Activated CD8-positive, alpha-beta memory T cell treated with anti-CD3 and anti-CD28 coated beads for 1 hour (primary cell): ENCODE measurements at places on chromosomes 5 and 9.
A peak's percentile ranks its signal among the peaks of the same experiment; 100 is the strongest.

DNA sequence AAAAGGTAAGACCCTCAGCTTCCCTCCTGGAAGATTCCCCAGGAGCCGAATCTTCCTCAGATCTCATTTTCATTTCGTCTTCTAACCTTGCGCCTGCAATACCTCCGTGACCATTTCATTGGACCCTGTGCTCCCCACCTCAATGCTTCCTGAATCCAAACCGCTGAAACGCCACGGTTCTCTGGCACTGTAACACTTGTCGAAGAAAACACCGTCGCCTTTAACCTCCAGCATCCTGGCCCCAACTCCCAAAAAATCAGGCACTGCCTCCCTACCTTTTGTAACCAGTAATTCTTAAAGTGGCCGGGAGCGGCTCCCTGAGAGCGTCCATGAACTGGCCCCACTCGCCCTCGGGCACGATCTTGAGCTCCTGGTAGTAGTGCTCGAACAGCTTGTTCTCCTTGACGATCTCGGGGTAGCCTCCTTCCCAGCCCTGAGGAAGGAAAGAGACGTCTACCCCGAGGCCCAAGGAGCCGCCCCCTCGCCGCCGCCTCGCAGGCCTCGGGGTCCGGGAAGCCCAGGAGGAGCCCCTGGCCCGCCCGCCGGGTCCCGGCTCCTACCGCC lies 438 bp downstream of the NSUN2 start:
- no peak for DNase-seq

- DNase-seq: no peak
Measured at GRCh38 chr9:101176384-101176783, 147.9 kb downstream of the PLPPR1 start.

DNA sequence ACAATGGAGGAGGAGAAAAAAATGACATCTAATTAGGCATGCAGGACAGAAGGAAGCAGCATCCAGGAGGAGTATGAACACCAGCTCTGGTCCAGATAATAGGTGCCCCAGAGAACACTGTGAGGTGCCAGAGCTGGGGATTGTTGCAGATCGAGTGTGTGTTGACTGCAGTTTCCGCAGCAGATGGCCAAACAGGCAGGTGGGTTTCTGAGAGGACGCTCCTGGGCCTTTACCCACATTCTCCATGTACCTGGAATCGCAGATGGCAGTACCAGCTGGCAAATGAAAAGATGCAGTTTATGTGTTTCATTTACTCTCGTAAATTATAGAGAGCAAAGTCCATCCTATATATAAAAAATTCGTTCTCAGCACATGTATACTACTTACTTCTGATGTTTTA lies 182.2 kb upstream of the ISL1 start:
- no peak for DNase-seq

GRCh38 chr5:149212198-149212951 lies 59.3 kb upstream of the AFAP1L1 start:
- DNase-seq: no peak

- no peak for DNase-seq
Measured at GRCh38 chr9:38244971-38245370, 147.5 kb upstream of the ALDH1B1 start.

- no peak for DNase-seq
Measured at GRCh38 chr5:100186181-100186580, 349.0 kb upstream of the FAM174A start.

- DNase-seq: no peak
Measured at GRCh38 chr5:174852143-174852542, 127.8 kb downstream of the MSX2 start.

GRCh38 chr9:69190086-69190862 lies 16.2 kb downstream of the TJP2 start:
- no peak for DNase-seq

- no peak for DNase-seq
Measured at GRCh38 chr5:178336889-178337288, 104.3 kb upstream of the PHYKPL start.

- DNase-seq: no peak
Measured at GRCh38 chr9:123063177-123063598, 29.7 kb downstream of the GPR21 start.

DNA sequence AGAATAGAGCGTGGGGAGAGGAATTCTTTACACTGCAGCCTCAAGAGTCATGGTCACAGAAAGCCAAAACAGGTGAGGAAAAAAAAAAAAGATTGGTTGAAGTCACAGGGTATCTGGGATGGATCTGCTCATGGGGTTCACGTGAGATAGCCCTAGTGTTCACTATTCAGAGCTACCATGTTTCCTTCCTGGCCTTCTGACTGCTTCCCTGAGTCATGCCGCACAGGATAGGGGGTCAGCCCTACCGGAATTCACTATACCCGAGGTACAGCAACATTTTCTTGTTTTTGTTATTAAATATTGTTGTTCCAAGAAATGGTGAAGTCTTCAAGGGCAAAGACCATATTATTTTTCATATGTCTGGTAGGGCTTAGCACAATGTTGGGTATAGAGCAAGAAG lies 21.5 kb upstream of the MAN2A1 start:
- DNase-seq: no peak

- DNase-seq: no peak
Measured at GRCh38 chr9:112535301-112535700, 48.7 kb downstream of the KIAA1958 start.

DNA sequence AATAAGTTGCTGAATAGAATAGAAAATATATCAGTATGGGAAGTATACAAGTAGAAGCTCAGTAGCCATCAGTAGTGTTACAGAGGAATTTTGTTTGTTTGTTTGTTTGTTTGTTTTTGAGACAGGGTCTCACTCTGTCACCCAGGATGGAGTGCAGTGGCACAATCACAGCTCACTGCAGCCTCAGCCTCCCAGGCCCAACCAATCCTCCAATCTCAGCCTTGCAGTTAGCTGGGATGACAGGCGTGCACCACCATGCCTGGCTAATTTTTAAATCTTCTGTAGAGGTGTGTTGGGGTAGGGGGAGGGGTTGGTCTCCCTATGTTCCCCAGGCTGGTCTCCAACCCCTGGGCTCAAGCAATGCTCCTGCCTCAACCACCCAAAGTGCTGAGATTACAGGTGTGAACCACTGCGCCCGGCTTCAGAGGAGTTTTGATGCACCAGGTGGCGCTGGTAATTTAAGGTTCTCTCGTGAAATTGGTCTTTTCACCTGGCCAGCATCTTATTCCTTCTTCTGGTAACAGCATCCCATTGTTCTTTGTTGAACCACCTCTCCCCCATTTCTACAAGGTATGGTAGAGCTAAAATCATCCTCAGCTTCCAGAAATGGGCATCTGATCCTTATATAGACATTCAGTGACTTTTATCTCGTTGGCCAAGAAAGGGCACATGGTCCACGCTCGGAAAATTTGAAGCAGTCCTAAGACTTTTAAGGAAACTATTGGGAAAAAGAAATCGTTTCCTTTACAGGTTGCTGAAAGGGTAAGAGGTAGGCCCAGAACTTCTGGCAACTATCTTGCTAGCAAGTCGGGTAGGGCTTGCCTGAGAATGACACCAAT lies 157.1 kb downstream of the ARRDC3 start:
- DNase-seq: peak; percentile 12

DNA sequence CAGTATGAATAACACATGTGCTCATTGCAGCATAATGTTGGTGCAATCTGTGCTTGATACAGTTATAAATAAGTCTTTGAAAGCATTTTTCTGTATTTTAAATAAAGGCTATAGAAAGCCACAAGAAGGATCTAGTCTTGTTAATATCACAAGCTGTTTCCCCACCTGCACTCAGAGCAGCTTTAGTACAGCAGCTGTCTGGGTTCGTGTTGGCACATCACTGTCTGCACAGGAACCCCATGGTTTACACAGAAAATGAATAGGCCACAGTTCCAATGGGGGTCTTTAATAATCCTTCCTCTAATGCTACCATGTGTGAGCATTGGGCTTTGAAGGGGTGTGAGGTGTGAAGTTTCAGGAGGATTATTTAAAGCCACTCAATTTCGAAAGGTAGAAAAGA lies 2269.7 kb downstream of the MAT2B start:
- DNase-seq: no peak

DNA sequence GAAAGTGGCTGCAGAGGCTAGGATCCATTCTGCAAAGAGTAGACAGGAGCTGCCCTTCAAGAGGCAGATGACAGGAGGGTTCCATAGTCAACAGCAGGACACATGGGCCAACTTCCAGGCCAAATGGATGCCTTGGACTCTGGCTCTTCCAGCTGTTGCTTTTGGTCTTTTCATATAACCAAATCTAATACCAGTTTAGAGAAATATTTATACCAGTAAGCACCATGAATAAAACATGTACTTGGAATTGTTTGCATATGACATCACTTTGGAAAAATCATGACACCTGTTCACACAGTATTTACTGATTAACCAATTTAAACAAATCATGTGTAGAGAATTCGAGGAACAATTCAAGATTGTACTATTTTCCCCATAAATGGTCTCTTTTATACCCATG lies 481.3 kb downstream of the DMRT2 start:
- DNase-seq: no peak

- DNase-seq: no peak
Measured at GRCh38 chr9:130024597-130024994, 18.4 kb downstream of the FNBP1 start.

DNA sequence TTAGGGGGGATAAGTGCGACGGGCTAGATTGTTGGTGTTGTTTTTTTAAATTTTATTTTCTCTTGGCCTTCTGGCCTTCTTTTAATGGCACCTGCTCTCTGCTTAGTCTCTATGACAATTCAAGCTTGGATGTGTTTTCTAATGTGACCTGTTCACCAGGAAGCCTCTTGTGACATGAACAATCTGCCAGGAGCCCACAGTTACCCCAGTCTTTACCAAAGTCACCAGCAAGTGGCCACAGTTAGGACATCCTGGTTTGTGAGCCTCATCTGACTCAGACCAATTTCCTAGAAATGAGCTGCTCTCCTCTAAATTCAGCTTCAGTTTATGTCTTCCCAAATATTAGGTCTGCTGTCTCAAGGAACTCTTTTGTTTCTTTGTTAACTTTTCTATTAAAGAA lies 135.8 kb downstream of the TLE4 start:
- no peak for DNase-seq

DNA sequence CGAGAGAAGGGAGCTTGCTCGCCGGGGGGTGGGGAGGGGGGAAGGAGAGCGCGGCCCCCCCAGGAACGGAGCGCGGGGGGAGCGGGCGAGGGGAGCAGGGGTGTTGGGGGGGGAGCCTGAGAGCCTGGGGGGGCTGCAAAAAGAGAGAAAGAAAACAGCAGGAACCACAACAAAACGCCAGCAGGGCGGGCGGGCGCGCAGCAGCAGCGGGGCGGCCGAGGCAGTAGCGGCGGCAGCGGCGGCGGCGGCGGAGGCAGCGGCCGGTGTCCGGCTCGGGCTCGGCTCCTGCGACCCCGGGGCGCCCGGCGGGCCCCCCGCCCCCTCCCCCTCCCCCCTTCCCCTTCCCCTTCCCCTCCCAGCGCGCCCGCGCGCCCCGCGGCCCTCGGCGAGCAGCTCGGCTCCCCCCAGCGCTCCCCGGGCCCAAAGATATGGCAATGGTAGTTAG lies 1.6 kb downstream of the NR2F1 start:
- no peak for DNase-seq

DNA sequence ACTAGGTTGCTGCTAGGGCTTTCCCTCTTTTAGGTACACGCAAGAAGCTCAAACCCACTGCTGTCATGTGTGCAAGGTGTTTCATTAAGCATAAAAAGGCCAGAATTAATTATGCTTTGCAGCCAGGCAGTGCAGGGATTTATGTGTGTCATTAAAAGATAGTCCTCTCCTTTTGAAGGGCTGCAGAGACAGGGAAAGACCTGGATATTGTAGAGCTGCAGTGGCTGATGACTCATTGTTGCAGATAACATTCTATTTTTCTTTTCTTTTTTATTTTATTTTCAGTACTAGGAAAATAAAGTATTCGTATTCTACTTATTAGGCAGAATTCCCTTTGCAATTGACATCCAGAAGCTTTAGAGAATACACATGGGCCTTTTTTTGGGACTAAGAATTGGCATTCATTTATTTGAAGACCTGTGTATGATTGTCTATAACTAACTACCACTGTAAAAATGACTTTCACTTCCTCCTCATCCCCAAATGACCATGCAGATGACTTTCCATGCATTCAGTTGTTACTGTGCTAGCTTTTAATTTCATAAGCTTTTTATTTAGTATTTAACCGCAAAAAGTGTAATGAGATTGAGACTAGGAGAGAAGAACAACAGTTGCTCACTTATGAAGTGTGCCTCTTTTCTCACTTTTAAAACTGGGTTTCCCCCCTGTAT lies 113.0 kb downstream of the PAM start:
- DNase-seq: no peak

DNA sequence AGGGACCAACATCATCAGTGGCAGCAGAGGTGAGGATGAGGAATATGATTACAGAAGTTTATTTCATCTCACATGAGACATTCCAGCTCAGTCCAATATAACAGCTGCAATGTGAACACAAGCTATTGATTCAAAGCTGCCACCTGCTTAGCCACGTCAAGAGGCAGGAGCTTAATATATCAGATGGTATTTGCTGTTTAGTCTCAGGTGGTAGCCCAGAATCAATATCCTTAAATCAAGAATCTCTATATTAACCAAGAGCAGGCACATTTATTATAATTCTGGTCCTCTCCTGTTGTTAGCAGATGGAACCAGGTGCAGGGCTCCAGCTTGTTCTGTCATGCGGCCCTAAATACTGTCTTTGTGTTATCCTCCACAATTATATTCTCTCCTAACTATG lies 431.6 kb downstream of the ICE1 start:
- DNase-seq: no peak

GRCh38 chr9:106752581-106752980 lies 110.4 kb upstream of the ZNF462 start:
- DNase-seq: no peak

GRCh38 chr5:152723482-152723881 lies 318.4 kb upstream of the NMUR2 start:
- no peak for DNase-seq
